ENCODE measurements at places on chromosomes 5 and 9.

DNA sequence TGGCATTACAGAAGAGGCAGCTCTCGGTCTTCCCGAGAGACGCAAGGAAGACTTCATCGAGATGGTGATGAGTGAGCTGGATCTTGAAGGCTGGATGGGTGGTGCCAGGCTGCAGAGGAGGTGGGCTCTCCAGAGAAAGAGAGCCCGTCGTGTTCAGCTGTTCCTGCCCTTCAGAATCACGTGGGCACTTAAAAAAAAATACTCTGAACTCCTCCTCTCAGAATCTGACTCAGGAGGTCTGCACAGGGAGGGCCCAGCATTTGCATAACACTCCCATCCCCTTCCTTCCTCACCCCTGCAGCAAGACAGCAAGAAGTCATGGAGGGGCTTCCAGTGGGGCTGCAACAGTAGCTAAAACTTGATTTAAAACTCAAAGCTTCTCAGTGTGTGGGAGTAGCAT lies 203.0 kb downstream of the ATPSCKMT start:
- no peak for DNase-seq

GRCh38 chr5:169422087-169422486 lies 121.1 kb upstream of the SLIT3 start:
- DNase-seq = no peak

- no peak for DNase-seq
Observed at GRCh38 chr9:113738496-113738892, 137.6 kb upstream of the ZNF618 start.

GRCh38 chr9:104448036-104448435 lies 56.0 kb upstream of the OR13F1 start:
- no peak for DNase-seq

GRCh38 chr5:66570201-66570600 lies 26.0 kb upstream of the MAST4 start:
- no peak for DNase-seq

DNA sequence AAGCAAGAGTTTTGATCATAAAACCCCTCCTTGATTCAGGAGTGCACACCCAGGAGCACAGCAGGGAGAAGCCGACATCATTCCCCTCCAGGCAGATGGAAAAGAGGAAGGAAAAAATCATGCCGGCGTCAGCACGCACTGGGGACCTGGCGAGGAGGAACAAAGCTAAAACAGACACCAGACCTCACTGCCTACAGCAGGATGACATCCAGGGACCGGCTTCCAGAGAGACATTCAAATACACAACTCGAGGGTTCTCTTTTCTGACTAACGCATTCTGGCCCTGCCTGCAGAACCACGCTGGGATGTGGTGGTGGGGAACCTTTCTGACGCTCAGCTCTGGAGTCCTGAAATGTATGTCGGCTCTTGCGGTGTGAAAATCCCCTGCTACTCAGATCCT lies 2.7 kb downstream of the UBAC1 start:
- no peak for DNase-seq

DNA sequence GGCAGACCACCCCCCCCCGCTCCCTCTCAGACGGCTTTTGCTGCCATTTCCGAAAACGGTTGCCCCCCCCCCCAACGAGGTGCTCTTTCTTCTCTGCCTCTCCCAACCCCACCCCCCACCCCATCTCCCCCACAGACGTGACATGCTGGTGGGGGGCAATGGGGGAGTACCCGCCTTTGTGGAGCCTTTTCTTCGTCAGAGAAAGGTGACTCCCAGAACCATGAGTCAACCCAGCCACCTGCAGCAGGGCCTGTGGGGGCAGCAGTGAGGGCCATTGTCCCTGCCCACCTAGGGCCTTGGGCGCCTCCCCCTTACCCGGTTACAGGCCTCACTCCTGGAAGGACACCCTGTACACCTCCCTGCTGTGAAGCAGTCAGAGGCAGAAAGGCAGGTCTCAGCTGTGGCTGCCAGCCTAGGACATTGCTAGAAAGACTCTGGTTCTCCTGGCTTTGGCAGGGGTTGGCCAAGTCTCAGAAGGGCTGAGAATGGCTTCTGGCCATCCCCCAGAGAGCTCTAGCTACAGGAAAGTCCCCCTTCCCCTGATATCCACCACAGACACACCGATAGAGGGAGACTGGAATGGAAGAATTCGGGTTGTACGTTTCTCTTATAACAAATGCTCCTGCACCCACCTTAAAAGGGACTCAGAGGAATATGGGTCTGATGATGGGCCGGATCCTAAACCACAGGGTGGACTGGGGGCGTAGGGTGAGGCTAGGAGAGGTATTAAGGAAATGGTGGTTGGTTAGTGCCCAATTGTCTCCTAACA lies 2.2 kb downstream of the DNAJB5 start:
- DNase-seq = no peak

DNA sequence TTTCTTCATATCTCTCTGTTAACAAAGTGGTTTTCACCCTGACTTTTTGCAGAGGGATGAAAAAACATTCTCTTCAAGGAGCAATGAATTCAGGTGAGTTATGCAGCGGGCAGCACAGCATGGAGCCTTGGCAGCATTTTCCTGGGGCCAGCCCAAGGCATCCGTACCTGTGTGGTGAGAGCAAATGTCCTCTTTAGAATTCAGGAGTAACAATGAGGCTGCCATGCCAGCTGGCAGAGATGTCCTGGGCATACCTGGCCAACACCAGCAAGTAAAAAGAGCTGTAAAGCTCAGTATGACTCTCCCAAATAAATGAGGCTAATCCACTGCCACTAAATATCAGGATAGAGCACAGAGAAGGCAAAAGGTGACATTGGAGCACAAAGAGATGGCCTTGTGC lies 277.6 kb upstream of the TRPC7 start:
- DNase-seq = no peak

GRCh38 chr9:77908293-77908692 lies 123.3 kb downstream of the GNAQ start:
- DNase-seq = no peak

- peak; percentile 77 for DNase-seq
Observed at GRCh38 chr9:117782931-117783788, 79.0 kb downstream of the TLR4 start.

DNA sequence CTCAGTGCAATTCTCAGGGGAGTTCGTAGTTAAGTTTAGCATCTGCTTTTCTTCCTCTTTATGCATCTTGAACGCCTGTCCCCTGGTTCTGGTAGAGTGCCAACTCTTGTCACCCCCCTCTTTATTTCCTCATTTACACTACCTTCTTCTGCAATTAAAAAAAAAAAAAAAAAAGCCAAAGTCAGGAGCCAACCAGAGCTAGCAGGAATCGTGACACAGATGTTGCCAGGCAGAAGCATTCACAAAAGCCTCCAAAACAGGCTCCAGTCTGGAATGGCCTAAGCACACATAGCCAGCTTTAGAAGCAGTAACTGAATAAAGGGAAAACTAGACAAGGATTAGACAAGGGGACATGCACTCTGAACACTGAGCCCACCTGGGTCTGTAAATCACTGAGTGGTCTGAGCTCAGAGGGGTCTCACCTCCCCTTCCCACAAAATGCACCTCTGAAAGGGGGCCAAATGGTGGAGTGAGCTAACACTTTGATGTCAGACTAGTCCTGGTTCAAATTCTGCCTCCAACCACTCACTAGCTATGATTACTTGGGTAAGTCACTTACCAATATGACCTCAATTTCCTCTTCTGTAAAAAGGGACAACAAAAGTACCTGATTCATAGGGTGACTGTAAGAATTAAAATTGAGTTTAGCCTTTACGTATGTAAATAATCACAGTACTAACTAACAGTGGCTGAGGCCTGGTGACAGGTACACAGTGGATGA lies 2.0 kb downstream of the CD74 start:
- no peak for DNase-seq

DNA sequence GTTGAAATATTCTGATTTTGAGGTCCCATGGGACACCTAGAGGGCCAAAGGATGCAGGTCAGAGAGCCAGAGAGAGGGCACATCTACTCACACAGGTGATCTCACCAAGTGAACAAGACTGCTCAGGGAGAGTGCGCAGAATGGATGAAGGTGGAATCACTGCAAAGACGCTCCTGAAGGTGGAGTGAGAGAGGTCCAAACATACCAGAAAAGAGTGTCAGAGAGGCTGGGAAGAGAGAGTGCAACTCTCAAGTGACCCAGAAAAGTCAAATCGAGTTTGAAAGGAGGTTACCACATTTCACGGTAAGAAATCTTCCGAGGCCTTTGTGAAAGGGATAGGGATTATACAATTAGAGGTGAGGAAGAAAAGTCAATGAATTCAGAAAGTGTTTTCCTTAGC lies 173.4 kb downstream of the EPB41L4A start:
- no peak for DNase-seq

DNA sequence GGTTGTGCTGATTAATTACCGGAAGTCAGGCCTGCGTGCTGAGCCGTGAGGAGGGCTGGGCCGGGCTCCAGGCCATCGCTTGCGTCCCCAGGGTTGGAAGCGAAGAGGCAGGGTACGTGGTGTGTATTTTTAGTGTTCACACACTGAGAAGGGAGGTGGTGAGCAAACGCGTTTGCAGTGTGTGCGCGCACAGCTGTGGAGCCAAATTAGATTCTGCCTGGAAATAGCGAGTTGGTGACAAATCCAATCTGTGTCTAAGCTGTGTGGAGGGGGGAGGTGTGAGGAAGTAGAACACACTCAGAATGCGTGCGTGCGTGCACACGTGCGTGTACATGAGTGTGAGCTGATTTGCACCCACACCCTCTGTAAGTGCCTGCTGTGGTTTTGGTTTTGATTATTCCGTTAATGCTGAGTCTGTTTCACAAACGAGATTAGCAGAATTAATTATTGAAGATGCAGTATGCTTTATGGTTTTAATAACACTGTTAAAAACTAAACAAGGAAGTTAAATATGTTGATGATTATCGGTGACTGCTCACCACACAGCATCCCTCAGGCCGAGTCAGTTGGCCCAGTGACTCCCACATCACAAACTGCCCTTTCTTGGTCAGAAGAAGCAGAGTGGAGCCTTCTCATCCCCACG lies 111.8 kb upstream of the FCN2 start:
- peak; percentile 76 for DNase-seq

DNA sequence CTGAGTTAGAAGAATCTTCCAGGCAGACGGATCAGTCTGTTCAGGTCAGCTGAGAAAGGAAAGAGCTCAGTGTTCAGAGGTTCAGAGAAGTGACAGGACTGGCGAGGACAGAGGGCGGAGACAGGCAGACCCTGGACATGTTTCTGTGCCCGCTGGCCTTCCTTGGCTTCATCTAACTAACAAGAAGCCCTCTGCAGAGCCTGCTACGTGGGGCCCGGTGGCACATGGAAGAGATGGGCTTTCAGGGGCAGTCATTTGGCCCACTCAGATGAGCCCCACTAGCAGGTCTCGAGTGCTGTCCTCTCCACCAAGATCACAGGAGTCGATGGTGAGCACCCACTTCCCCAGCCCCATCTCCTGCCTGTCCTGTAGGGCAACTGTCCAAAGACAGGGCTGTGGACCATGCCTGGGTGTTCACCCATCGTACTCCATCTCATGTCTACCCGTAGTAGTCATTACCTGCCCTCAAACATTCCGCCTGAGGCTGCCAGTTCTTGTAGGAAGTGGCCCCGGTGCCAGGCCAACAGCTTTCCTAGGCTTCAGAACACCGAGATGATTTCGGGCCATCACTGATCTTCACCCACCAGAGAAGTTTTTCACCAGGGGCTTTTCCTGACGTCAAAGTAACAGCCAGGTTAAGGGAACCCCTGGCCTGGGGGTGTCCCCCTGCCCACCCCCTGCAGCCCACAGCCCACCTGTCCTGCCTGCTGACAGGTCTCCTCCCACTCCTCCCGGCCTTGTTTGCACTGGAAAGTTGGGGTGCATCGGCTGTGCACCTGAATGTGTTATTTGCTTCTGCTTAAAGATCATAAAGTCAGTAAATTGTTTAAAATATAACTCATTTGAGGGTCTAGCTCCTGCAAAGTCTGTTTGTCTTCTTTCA lies 14.0 kb downstream of the IRX2 start:
- DNase-seq = no peak

DNA sequence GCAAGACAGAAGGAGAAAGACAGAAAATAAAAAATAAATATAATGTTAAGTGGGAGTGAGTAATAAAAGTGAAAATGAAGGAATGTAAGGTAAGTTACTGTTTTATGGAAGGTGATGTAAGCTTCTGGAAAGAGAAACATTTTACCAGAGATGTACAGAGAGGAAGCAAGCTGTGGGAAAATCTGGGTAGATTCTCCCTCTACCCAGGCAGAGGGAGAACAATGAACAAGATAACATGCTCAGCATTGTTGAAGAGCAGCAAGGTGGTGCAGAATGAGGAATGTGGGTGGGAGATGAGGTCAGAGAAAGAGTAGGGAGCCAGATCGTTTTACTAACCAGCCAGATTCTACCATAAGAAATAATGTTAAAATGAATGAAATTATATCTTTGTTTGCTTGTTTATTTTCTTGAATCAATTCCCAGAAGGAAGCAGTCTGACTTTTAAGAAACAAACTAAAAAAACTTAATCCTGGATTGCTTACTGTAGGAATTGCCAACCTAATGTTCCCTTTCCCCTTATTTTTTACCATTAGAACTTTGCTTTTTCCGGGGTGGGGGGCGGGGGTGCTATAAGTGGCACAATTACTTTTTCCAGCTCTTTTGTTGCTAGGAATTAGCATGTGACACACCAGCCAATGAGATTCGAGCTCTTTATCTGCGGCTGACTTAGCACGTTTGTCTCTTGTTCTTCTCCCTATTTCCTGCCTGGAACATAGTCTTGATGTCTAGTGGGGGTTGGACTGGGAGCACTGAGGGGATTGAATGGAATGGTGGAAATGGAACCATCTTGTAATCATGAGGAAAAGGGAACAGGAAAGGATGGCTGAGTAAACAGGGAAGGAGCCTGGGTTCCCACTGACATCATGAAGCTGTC lies 356.7 kb downstream of the TMEM167A start:
- no peak for DNase-seq

GRCh38 chr5:145826895-145827674 lies 8.1 kb downstream of the PRELID2 start:
- DNase-seq = no peak

DNA sequence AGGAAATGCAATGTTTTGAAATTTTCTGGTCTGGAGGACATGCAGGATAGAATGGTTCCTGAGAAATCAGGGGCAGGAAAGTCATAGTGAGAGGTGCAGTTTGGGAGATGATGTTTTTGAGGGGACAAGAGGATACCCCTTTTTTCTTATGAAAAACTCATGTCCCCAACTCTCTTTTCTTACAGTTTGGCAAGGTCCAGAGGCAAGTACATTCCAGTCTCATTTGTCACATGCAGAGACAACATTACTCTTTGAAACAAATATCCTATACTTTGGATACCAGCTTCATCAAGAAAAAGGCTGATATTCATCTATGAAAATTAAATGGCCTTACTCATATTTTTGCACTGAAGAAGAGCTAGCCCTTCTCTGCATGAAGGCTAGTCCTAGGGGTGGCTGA lies 48.2 kb downstream of the EQTN start:
- no peak for DNase-seq

GRCh38 chr5:37714756-37715155 lies 125.1 kb downstream of the GDNF start:
- DNase-seq = no peak

GRCh38 chr5:115873392-115873791 lies 31.7 kb downstream of the AP3S1 start:
- DNase-seq = no peak

DNA sequence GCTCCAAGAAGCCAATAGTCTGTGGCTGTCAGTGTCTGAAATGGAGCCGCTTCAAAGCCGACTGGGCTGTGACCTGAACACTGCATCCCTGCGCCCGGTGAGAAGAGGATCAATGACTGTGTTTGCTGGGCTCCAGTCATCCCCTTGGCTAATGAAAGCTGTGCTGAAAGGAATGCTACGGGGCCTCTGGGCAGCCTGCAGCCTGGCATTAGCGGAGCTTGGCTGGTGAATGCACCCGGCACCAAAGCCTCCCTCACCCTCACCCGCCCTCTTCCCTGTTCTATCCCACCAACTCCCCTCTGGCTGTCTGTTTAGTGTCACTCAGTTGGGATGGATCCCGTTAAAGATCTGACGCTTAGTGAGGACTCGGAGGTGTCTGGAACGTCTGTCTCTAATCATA lies 355.3 kb downstream of the BNC2 start:
- DNase-seq = peak; percentile 66

- DNase-seq = no peak
Observed at GRCh38 chr5:160747987-160748386, 104.0 kb downstream of the ATP10B start.
